ENCODE measurements at places on chromosomes 1 and 21.

GRCh38 chr1:84363622-84364021 is 34.7 kb upstream of the DNASE2B start:
- H3K27ac ChIP-seq: no peak overlapping the region
- no peak for DNase-seq
- H3K4me3 ChIP-seq: no peak overlapping the region
- H3K27me3 ChIP-seq: no peaks in the 10 kb centered on the region
- no peaks in the 10 kb centered on the region for H3K36me3 ChIP-seq
- H3K4me1 ChIP-seq: no peaks in the 10 kb centered on the region

DNA sequence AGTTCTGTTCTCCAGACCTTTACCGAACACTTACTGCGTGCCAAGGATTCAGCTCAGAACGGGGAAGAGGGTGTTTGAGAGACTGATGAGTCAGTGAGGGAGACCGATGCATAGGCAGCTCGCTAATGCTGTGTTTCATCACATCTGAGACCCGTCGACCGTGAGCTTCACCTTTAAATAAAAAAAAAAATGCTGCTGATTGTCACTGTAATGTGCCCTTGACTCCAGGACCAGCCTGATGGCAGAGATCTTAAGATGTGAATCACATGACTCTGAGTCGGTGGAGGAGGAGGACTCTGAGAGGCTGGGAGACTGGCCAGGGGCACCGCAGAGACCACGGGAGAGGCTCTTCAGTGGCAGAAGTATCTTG is 28.8 kb downstream of the SPSB1 start:
- no peaks in the 10 kb centered on the region for H3K27me3 ChIP-seq
- H3K4me1 ChIP-seq: peaks cover 18% of the 10 kb centered on the region
- no peaks in the 10 kb centered on the region for H3K36me3 ChIP-seq
- no peak for DNase-seq
- H3K4me3 ChIP-seq: no peak overlapping the region

- no peaks in the 10 kb centered on the region for H3K4me1 ChIP-seq
- H3K36me3 ChIP-seq: no peaks in the 10 kb centered on the region
- H3K27me3 ChIP-seq: no peaks in the 10 kb centered on the region
- peak; percentile 33 for DNase-seq
These were observed 71.5 kb downstream of the USP24 start for GRCh38 chr1:55143684-55144083.

DNA sequence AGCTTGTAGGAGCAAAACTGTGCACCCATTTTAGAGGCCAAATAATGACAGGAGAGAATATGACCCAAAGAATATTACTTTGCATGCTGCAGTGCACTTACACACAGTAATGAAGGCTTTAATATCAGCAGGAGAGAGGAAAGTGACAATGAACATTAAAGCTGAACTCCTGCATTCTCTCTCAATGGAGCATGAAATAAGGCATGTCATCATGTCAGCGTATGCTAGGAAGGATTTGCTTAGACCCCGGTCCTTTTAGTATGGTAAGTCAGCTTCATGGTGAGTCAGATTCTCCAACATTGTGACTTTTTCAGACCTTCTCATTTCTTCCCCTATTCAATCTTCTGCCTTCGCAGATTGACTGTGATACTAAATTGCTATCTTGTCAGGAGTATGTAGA is 210.7 kb upstream of the TMPRSS15 start:
- no peak overlapping the region for H3K4me3 ChIP-seq
- H3K27me3 ChIP-seq: no peaks in the 10 kb centered on the region
- DNase-seq: no peak
- no peaks in the 10 kb centered on the region for H3K36me3 ChIP-seq

- no peak overlapping the region for H3K4me3 ChIP-seq
- peaks cover 2% of the 10 kb centered on the region for H3K4me1 ChIP-seq
- no peaks in the 10 kb centered on the region for H3K36me3 ChIP-seq
- DNase-seq: no peak
These were observed 14.8 kb upstream of the SERINC2 start for GRCh38 chr1:31398246-31398645.

DNA sequence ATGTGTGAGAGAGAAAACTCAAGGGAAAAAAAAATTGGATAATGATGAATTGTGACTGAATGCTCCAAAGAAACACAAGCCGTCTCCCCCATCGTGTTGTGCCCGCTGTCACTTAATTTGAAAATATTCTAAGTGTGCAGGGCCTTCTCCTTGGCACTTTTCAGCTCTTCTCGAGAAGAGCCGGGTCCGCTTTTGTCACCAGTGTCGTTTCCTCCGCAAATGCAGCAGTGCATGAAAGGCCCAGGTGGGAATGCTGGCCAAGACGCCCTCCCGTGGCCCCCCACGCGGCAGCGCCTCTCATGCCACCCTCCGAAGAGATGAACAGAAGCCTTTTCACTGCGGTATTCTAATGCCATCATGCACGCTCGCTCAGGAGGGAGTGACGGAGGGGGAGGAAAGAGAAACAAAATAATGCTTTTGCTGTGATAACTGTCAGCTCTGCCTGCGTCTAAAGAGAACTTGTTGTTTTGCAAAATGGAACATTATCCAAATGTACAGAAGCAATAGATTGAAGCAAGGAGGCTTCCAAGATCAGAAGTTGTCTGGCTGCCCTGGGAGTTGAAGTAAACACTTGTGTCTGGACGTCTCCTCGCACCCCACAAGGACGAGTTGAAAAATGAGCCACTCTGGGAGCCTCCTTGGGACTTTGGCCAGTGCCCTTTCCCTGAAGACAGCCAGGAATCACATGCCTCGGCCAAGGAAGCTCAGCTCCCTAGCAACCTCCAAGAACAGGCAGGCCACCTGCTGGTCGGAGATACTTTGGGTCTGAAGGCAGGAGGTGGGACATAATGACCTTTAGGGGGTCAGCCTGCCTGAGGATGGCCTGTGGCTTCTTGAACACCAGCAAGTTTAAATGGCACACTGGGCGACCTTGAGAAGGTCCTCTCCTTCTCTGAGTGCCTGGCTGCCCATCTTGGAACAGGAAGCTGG is 166.1 kb upstream of the ZC3H12A start:
- H3K27me3 ChIP-seq: no peaks in the 10 kb centered on the region
- H3K4me3 ChIP-seq: no peak overlapping the region
- H3K36me3 ChIP-seq: no peaks in the 10 kb centered on the region
- peaks cover 2% of the 10 kb centered on the region for H3K4me1 ChIP-seq
- DNase-seq: no peak

- no peak for DNase-seq
- no peak overlapping the region for H3K4me3 ChIP-seq
- no peak overlapping the region for H3K27ac ChIP-seq
- H3K36me3 ChIP-seq: no peaks in the 10 kb centered on the region
These were observed 33.1 kb upstream of the LBR start for GRCh38 chr1:225460737-225461532.

GRCh38 chr21:32257962-32258785 is 20.7 kb downstream of the MIS18A start:
- no peaks in the 10 kb centered on the region for H3K27me3 ChIP-seq
- peak; percentile 54 for DNase-seq
- H3K4me1 ChIP-seq: no peaks in the 10 kb centered on the region

- no peaks in the 10 kb centered on the region for H3K27me3 ChIP-seq
- no peaks in the 10 kb centered on the region for H3K4me1 ChIP-seq
- no peak overlapping the region for H3K27ac ChIP-seq
These were observed 478.5 kb downstream of the ADGRL2 start for GRCh38 chr1:82279241-82279640.

DNA sequence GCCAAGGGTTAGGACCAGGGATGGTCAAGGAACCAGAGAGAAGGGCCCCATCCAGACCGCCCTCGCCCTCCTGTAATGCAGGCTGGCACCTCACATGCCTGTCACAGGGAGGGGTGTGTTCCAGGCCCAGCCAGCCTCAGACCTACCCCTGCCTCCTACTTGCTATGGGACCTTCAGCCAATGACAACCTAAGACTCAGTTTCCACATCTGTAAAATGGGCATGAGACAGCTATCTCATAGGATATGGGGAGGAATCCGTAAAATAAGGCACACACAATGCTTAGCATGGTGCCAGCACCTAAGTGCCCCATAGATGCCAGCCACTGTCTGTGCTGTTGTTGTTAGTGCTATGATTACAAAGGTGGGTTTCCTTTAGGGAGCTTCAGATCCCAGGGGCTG is 7.9 kb downstream of the KIF17 start:
- DNase-seq: no peak
- H3K36me3 ChIP-seq: no peaks in the 10 kb centered on the region
- H3K27ac ChIP-seq: no peak overlapping the region
- no peaks in the 10 kb centered on the region for H3K27me3 ChIP-seq
- no peaks in the 10 kb centered on the region for H3K4me1 ChIP-seq
